ENCODE measurements at places on chromosomes 7 and 10.

DNA sequence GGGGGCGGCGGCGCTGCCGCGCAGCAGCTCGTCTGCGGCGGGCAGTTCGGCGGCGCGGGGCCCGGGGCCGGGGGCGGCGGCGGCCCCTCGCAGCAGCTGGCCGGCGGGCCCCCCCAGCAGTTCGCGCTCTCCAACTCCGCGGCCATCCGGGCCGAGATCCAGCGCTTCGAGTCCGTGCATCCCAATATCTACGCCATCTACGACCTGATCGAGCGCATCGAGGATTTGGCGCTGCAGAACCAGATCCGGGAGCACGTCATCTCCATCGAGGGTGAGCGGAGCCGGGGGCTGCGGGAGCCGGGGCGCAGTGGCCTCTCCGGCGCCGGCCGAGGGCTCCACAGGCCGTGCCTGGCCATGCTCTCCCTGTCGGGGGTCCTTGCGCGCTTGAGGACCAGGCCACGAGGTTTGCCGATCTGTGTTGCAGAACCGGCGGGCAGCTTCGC lies 548 bp downstream of the AGAP3 start:
- H3K4me3 ChIP-seq, result peak overlapping the region; percentile 81
- H3K4me1 ChIP-seq, result peaks cover 37% of the 10 kb centered on the region
- H3K27ac ChIP-seq, result peak overlapping the region; percentile 83

DNA sequence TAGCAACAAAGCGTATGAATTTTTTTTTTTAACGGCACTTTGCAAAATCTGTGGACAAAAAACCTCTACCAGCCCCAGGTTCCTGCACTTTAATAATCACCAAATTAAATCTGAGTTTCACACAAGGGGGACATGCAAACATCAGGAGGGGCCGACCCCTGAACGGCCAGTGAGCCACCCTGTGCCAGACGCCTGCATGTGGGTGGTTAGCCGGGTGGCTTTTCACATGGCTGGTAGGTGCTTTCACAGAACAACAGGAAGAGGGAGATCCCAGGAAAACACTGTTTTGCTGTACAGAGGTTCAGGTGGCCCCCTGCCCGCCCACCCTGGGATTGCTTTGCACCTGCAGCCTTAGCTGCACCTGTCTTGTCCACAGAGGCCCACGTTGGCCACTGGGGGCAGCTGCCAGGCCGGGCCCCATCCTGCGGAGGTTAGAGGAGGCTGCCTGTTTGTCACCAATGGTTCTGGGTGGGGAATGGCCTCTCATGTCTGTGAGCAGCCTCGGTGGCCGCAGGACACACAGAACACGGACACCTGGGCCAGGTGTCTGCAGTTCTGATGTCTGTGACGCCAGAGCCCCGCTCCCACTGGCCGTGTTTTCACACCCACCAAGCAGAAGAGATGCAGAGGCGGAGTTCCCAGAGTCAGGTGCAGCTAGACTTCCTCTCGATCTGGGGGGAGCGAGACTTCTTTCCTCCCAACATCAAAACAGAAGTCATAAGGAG lies 107.7 kb downstream of the FAM53B start:
- H3K27me3 ChIP-seq, result no peaks in the 10 kb centered on the region
- H3K36me3 ChIP-seq, result peaks cover 33% of the 10 kb centered on the region
- peak overlapping the region; percentile 32 for H3K4me3 ChIP-seq
- peak overlapping the region; percentile 78 for H3K27ac ChIP-seq
- peaks cover 65% of the 10 kb centered on the region for H3K4me1 ChIP-seq
- peak; percentile 38 for DNase-seq

DNA sequence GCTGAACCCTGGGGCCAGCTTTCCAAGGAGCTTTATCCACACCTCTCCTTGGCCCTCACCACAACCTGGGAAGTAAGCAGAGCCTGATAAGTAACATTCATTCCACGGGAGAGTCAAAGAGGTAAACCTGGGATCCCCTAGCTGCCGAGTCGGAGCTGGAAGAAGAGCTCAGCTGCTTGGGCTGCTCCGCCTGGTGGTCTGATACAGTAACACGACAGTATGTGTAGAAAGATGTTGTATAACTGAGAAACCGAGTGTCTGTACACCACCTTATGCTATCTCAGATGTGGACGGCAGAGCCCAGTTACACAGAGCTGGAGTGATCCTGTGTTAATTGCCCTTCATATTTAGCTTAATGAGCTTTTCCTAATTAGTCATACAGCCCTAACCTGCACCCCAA lies 151.3 kb upstream of the KMT2E start:
- peaks cover 10% of the 10 kb centered on the region for H3K4me1 ChIP-seq
- H3K27me3 ChIP-seq, result peaks cover 18% of the 10 kb centered on the region
- H3K36me3 ChIP-seq, result no peaks in the 10 kb centered on the region
- DNase-seq, result no peak
- H3K27ac ChIP-seq, result no peak overlapping the region

GRCh38 chr7:124633740-124634139 lies 131.9 kb downstream of the GPR37 start:
- H3K27ac ChIP-seq, result no peak overlapping the region
- DNase-seq, result no peak
- H3K36me3 ChIP-seq, result no peaks in the 10 kb centered on the region
- H3K27me3 ChIP-seq, result no peaks in the 10 kb centered on the region
- no peaks in the 10 kb centered on the region for H3K4me1 ChIP-seq
